ENCODE measurements at places on chromosomes 4 and X.
A peak's percentile ranks its signal among the peaks of the same experiment; 100 is the strongest.

DNA sequence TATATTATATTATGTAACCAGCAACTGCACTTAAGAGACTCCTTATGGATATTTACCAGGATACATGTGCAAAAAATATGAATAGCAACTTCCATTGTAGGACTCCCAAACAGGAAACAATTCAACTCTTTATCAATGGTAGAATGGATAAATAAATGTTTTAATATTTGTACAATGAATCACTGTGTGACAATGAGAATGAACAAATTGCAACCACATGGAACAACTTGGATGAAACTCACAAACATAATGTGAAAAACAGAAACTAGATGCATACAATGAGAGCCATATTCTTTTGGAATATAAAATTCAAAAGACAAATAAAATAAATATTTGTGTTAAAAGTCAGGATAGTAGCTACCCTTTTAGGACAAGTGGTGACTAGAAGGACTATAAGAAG lies 1015.7 kb downstream of the TECRL start:
- DNase-seq = no peak

DNA sequence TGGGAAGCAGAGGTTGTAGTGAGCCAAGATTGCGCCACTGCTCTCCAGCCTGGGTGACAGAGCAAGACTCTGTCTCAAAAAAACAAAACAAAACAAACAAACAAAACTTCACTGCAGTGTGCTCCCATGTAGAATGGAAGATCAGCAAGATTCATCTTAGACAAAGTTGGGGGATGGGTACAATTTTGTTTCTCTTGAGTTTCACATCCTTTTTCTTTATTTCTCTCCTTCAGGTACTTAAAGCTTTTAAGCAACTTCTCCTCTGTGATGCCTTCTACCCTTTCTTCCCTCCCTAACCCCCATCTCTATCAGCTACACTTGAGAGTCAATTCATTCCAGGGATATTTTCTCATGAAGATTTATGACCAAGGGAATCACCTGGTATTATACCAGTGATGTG lies 15.5 kb upstream of the RBBP7 start:
- DNase-seq = no peak

DNA sequence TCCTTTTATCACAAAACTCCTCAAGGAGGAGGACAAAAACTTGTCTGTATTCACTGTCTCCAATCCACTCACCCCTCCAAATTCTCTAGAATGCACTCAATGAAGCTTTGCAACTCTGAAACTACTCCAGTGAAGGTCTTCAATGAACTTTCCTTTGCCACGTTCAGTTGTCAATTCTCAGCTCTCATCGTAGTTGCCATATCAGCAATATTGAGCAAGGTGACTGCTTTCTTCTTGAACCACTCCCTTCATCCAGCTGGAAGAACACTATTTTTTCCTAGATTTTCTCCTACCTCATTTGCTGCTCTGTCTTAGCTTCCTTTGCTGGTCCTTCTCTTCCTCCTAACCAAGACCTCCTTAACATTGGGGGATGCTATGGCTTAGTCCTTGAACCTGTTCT lies 191.8 kb downstream of the KDR start:
- no peak for DNase-seq

GRCh38 chrX:20481632-20482031 lies 214.9 kb upstream of the RPS6KA3 start:
- no peak for DNase-seq

GRCh38 chr4:139265654-139266053 lies 14.4 kb downstream of the MGARP start:
- DNase-seq = peak; percentile 70

GRCh38 chr4:104491481-104492182 lies 3.1 kb downstream of the CXXC4 start:
- DNase-seq = peak; percentile 7

GRCh38 chrX:54825716-54826438 lies 18.3 kb downstream of the MAGED2 start:
- no peak for DNase-seq

DNA sequence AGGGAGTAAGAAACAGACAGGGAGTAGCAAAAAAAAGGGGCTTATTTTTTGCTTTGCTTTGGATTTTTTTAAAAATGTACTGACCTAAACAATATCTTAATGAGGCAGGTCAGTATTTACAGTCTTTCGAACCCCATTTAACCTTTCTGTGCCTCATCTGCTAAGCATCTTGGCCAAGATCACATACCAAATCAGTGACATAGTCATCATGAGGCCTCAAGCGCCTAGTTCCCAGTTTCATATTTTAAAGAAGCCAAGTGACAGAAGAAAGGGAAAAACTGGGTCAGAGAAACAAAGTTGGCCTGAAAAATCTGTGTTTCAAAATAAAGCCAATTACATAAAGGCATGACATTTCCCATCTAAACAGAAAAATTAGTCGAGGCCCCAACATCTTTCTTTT lies 94.6 kb upstream of the WDR44 start:
- DNase-seq = no peak

DNA sequence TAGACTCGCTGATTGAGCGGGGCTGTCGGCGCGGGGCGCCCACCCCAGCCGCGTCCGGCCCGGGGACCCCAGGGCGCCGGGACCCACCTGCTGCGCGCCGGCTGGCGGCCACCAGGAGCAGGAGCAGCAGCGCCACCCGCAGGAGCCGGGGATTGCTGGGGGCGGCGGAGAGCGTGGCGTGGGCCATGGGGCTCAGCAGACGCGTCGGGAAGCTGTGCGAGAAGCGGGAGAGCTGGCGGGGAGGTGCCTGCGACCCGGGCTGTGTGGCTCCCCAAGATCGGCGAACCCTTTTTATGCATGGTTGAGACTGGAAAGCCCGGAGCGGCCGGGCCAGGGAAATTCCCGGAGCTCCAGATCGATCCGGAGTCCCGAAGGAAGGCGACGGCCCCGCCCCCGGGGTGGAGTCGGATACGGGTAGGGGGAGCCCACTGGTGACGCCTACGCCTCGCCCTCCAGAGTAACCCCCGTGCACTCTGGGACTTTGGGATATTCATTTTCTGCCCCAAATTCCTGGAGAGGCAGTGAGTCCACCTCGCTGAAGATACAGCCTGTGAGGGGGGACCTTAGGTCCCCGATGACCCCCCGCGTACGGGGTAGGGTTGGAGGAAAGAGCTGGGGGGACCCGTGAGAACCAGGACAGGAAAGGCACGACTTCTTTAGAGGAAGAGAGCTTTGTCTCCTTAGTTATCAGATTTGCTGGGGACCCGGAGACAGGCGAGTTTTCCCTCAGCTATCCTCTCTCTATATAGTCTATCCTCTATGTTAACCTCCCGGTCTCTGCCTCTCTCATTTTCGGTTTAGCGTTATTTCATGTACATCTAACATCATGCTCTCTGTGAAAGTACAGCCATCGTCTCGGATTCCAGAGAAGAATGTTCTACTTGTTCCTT lies at the start of gene CXCL3:
TSS of gene CXCL3 (minus strand) at position 265 of the 890 bp plus-strand sequence. CDS start at position 187, 78 bp downstream.
- DNase-seq = peak; percentile 2

DNA sequence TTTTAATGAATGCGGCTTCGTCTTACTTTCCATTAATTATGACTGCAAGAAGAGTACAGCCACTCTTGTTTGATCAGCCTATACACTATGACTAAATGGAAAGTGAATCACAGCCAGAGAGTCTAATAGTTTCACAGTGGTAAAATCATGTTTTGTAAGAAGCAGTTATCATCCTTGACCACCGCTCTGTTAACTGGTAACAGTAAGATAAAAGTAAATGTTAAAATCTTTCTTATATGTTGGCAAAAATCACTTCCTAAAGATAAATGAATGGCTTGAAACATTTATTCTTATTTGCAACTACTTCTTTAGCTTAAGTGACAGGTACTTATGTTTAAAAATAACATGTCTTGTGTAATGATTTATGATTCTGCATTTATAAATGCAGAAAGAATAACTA lies 13.2 kb downstream of the GALNT7 start:
- no peak for DNase-seq

DNA sequence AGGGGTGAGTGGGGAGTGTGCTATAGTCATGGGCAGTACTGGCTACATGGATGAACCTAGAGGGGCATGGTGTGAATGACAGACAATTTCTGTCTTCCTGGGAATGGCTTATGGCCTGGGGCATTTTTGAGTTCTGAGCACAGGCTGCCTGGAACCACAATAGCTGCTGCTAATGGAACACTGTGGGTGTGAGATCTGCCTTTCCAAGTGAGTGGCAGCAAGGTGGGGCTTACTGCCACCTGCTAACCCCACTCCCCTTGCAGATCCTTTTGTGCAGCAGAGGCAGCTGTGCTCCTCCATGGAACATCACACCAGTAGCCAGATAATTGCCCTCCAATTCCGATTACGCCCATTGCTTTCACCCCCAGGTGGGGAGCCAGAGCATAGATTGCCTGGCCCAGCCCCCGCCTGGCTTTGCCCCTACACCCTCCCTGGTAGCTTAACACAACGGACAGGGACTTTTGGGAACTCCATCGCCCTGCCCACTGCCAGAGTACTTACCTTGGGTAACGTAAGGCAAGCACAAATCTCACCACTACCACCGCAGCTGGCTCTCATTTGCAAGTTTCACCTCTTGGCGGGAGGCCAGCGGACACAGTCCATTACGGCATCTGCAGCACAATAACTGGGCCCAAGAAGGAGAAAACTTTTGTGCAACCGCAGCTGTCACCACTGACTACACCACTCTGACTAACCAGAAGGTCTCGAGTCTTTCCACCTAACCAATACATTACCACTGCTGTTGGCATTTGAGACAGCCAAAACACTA lies 421.2 kb upstream of the NWD2 start:
- DNase-seq = no peak

DNA sequence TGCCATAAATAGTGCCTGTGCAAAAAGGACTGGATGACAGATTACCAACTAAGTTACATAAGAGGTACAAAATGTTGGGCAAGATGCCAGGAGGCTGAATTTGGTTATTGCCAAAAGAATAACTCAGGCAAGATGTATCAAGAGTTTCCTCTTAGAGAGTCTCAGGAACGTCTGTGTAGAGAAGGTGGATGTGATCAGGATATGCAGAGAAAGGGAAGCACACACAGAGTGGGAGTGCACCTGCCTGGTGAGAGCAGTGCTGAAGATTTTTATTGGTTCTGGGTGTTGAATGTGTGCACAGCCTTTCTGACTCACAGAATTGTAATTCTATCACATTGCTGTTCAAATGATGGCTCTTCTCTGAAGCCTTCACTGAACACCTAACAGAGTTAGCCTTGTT lies 156.8 kb upstream of the HS3ST1 start:
- peak; percentile 74 for DNase-seq

DNA sequence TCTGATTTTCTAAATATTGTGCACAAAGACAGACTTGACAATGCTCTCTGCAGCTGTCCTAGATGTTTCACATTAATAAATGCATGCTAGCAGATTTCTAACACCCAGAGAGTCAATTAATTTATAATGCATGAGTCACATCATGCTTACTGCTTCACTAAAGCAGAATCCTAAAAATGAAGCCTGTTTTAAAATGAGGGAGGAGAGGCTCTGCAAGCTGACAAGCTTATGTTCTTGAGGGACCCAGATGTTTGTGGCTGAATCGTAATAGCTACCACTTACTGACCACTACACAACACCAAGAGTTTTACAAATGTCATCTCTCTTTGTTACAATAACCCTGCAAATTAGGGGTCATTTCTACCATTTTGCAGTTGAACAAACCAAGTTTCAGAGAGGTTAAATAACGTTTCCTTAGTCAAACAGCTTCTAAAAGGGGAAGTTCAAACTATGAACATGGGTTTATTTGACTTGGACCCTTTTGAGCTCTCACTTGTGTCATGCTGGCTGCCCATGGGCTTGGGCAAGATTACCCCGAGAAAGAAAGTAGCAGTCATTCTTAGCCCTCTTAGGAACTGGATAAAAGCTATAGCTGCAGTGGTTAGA lies 262.7 kb upstream of the ETNPPL start:
- DNase-seq = no peak

DNA sequence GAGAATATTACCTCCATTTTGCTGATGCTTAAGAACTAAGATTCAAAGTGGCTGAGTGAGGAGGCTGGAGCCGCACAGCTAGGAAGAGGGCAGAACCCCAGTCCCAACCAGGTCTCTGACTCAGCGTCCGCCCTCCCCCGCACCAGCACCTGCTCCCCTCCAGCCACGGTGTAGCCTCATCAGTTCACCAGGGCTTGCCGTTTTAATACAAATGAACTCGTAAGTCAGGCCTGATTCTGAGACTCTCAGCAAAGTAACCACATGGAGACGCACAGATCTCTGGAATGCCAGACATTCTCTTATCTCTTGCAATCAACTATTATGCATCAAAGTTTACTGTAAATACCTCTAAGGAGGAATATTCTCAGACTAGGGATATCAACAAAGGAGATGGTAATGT lies 52.4 kb downstream of the ENPP6 start:
- DNase-seq = no peak

DNA sequence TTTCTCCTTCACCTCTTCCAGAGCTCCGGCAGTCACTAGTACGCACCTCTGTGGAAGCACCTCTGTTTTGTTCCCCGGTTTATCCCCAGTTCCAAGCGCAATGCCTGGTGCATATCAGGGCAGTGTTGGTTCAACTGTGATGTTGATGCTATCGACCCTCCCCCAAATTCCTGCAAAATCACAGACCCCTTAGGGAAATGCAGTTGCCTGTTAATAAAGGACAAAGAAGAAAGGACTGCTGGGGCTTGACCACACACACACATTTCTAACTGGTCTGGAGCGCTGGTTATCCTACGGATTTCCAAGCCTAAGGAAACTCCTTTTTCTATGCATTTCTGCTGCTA lies 530 bp upstream of the NMU start:
- no peak for DNase-seq

DNA sequence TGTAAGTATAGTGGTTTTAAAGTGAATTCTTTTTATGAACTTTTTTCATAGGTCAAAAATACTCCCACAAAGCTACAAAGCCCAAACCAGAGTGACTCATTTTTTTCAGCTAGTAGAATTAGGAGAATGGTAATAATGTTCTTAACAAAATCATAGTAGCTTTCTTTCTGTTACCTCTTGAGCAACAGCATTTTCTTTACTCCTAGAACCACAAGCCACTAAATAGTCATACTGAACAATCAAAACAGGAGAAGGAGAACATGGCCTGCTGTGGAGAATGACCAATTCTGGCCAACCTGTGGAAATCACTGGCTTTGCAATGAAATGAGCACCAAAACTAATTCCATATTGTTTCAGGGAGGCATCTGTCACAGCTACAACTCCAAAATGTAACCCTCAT lies 112.9 kb downstream of the AMMECR1 start:
- DNase-seq = no peak

DNA sequence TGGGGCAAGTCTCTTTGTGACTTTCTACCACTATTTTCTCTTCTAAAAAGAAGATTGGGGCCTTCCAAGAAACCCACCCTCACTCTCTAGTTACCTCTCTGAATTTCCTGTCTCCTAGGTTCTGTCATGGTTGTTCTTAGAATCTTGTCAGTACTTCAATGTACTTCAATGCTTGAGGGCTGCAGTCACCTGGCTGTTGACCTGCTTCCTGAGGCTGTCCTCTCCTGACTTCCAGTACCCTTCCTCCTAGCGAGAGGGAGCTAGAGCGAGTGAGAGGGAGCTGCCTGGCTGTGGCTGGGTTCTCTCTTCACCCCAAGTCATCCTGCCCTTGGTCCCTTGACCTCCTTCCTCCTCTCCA lies 17.7 kb downstream of the CD99L2 start:
- no peak for DNase-seq

- DNase-seq = peak; percentile 41
These were observed 560 bp upstream of the TMSB4X start for GRCh38 chrX:12974305-12974795.

GRCh38 chr4:89682808-89683207 lies 154.2 kb downstream of the SNCA start:
- no peak for DNase-seq

GRCh38 chr4:86243750-86244149 lies 116.1 kb downstream of the MAPK10 start:
- no peak for DNase-seq

All from DMS153 (cell line).